HFFc6 (cell line): ENCODE measurements at places on chromosomes 6 and 20.

DNA sequence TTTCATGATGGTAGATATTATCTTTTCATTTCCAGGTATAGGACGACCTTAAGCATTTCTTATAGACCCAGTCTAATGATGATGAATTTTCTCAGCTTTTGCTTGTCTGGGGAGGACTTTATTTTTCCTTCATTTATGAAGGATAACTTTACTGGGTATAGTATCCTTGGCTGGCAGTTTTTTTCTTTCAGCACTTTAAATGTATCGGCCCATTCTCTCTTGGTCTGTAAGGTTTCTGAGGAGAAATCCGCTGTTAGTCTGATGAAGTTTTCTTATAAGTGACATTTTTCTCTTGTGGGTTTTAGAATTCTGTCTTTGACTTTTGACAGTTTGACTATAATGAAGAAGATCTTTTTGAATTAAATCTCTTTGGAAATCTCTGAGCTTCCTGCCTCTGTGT is 144.7 kb upstream of the SLC22A23 start:
- no peak for DNase-seq

DNA sequence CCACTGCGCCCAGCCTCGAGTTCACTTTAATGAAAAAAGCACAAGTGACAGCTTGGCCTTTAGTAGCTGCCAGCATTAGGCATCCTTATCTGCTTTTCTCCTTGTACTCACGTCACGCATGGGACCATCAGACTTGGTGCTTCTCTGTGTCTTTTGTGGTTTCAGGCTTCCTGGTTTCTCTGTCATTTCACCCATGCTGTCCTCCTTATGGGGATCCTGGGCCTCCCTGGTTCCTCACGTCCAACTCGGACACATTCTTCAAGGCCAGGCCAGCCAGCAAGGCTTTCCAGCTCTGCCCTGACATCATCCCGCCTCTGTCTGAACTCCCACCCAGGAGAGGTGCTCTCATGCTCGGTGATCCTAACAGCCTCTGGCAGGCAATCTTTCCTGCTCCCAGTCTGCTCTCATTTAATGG is 83.2 kb downstream of the TIAM2 start:
- no peak for DNase-seq

DNA sequence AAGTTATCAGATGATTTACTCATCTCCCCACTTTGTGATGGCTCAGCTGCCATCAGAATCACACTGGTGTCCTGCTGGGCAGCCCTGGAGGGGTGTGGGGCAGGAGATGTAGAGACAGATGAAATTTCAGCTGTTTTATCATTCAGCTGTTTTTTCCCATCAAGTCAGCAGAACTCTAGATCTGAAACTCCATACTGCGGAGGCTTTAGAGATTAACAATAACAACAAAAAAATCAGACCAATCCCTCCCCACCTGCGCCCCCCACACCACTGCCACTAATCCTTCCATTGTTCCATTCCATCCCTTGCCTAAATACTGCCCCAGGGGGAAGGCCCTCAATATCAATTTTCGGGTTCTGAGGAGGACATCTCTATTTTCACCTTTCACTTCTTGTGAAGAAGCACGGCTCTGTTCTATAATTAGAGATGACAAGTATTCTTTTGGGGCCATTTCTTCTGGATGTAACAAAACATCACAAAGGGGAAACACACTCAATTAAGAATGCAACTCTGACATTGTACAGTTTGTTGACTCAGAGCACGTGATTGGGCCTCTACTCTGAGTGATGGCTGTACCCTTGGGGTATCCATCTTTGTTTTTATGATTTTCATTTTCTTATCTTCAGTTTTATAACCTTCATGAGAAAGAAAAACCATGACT is 396.3 kb downstream of the ZFAND3 start:
- DNase-seq, result no peak

- DNase-seq, result no peak
These were observed 108.0 kb downstream of the NUS1 start for GRCh38 chr6:117783279-117783678.

- no peak for DNase-seq
These were observed 136.3 kb upstream of the NEDD9 start for GRCh38 chr6:11368760-11369159.

DNA sequence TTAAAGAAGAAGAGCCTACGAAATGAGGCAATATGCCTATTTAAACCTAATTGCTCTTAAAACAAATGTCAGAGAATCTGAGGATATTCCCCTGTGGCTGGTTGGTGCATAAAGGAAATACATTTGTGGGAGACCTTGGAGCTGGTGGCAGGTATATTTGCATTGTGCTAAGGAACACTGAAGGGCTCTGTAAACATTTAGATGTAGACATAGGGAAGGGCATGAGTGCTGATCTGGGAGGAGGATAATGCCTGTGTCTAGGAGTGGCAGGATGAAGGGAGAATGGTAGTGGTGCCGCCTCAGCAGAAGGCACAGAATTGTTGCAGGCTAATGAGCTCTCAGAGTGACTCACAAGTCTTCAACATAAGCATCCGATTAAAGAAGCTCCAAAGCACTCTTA is 85.8 kb downstream of the CD164 start:
- peak; percentile 3 for DNase-seq

- DNase-seq, result no peak
These were observed 9.8 kb upstream of the ZNF343 start for GRCh38 chr20:2518558-2518957.

DNA sequence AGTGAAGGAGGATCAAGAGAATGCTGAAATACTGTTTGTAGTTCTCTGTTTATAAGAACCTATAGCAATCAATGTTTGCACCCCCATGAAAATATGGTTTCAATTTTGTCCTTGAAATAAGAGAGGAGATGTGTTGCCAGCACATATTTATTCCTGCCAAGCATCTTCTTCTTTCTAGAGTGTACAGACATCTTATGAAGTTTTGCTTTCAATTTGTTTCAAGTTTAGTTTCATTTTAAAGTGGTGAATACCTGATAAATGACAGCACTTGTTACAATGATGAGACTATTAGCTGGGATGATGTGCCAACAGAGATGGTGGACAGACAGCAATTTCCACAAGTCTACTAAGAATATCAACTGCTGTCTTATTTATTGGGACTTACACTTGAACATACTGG is 39.2 kb upstream of the CENPW start:
- no peak for DNase-seq

DNA sequence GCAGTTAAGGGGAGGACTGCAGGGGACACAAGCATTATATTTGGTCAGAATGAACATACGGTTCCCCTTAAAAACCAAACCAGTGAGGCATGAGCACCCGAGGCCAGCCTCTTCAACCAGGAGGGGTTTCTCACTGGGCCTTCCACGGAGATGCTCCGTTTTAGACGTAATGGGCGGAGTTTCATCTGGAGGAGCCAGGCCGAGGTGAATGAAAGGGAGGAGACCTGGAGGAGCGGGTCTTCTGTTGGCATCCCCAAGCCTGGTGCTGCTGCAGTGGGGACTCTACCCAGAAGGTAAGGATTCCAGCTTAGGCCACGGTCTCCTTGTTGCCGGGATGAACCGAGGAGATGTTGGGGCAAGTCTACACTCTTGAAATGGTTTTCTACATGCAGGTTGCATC is 47.4 kb downstream of the ADNP start:
- DNase-seq, result no peak

GRCh38 chr20:52859156-52859876 is 112.8 kb upstream of the TSHZ2 start:
- no peak for DNase-seq

DNA sequence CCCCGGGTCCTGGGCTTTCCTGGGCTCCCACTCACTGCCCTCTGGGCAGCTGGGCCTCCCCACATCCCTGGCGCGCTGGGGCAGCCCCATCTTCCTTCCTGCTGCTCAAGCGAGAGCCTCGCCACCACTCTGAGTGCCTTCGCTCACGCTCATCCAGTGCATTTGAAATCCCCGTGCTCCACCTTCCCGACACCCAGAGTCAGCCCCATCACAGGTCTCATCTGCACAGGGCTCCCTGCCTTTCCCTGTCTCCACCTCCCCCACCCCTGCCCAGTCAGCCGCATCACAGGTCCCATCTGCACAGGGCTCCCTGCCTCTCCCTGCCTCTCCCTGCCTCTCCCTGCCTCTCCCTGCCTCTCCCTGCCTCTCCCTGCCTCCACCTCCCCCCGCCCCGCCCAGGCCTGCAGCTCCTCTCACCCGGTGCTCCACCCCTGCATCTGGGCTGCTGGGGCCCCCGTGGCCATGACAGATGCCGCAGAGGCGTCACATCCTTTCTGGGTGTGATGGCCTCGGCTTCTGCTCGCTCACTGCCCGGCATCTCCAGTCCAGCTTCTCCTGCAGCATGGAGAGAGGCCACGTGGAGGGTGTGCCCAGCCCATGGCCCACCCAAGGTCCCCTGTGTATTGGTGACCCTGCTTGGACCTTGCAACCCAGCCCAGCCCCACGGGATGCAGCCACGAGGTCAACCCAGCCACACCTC is 9.0 kb upstream of the BHLHE23 start:
- no peak for DNase-seq

GRCh38 chr20:56762829-56763228 is 133.7 kb downstream of the TFAP2C start:
- DNase-seq, result no peak

- no peak for DNase-seq
These were observed 123.2 kb downstream of the TINAG start for GRCh38 chr6:54431466-54431865.

- DNase-seq, result peak; percentile 30
These were observed 41.5 kb downstream of the MAN1A1 start for GRCh38 chr6:119308048-119308570.

- DNase-seq, result no peak
These were observed 409.5 kb downstream of the BTBD3 start for GRCh38 chr20:12327205-12327604.

DNA sequence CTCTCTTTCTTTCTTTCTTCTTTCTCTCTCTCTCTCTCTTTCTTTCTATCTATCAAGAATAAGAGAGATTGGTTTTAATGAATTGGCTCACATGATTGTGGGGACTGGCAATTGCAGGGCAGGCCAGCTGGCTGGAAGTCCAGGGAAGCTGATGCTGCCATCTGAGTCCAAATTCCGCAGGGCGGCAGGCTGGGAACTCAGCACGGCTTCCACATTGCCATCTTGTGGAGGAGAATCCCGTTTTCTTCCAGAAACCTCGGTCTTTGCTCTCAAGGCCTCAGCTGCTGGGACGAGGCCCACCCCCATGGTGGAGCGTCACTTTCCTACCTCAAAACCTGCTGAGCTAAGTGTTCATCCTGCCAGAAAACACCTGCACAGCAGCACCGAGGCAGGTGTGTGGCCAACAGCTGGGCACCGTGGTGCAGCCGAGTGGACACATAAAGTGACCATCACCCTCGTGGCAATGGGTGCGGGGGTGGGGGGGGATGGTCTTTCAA is 58.8 kb upstream of the SLCO4A1 start:
- DNase-seq, result peak; percentile 29

DNA sequence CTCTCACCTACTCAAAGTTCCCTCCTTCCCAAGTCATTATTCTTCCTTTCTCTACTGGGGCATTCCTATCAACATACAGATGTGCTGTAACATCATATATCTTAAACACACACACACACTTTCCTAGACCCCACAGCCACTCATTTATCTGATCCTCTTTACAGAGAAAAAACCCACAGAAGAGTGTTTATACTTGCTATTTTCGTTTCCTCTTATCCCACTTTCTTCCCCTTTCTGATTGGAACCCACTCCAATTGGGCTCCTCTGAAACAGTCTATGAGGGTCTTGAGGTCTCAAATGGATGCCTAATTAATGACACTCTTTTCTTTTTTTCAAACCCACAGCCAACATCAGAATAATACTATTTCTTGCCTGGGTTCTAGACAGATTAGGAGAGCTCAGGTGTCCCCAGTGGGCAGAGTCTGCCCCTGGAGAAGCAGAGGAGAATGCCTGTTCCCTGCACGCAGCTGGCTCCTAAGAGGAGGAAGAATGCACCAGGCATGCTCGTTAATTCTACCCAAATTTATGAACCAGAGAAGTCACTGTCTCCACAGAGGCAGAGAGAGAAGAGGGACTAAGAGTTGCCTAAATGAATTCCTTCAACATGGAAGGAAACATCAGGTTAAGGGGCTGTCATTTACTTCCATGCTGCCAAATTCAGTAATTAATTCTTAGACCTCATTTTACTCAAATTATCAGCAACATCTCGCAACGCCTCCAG is 65.9 kb downstream of the CRYBG1 start:
- DNase-seq, result no peak

DNA sequence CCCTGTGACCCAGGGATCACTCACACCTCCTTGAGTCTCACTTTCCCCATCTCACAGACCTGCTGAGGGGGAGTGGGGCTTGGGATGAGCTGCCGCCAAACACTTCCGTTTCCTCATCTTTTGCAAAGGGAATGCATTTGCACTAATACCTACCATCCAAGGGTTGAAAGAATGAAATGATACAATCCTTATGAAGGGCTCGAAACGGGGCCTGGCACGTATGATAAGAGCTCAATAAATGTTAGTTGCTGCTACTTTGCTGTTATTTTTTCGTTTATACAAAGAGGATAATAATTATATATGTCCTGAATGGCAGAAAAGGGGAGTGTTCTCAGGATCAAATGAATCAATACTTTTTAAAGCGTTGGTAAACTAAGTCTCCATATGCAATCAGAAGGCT is 6.1 kb upstream of the TFAP2D start:
- DNase-seq, result no peak

- DNase-seq, result no peak
These were observed 735.8 kb upstream of the NRSN1 start for GRCh38 chr6:23390221-23390620.

- DNase-seq, result no peak
These were observed 48.8 kb downstream of the PRL start for GRCh38 chr6:22247916-22248482.

GRCh38 chr6:37570482-37571133 is 70.9 kb upstream of the CCDC167 start:
- no peak for DNase-seq

- DNase-seq, result no peak
These were observed 7.6 kb downstream of the FAM217A start for GRCh38 chr6:4071330-4071729.

GRCh38 chr6:842141-842540 is 149.2 kb upstream of the EXOC2 start:
- no peak for DNase-seq

- DNase-seq, result no peak
These were observed 405.9 kb upstream of the BTBD3 start for GRCh38 chr20:11511821-11512220.

GRCh38 chr6:138227316-138227781 is 9.1 kb upstream of the PBOV1 start:
- DNase-seq, result no peak

GRCh38 chr6:45619994-45620471 is 242.3 kb upstream of the SUPT3H start:
- DNase-seq, result no peak

- no peak for DNase-seq
These were observed 22.1 kb downstream of the BLOC1S5 start for GRCh38 chr6:8041913-8042583.
